Transverse colon (tissue), 4 donors: ENCODE measurements at places on chromosomes 5 and 9. TPM values are rescaled to one million over a fixed set of nuclear protein-coding genes. Genes with fewer than 3 reads are reported as not detected.

Gene LHX6
- 1.4 TPM for total RNA-seq

Gene FOXD1
- not detected for total RNA-seq

Gene ZNF622
- total RNA-seq: 48.3 TPM

Gene IFNA13
- total RNA-seq: not detected

- H3K4me1 ChIP-seq: no peaks in the 10 kb centered on the region
- no peak for DNase-seq
- peak overlapping the region; percentile 4 for H3K27ac ChIP-seq
- H3K36me3 ChIP-seq: no peaks in the 10 kb centered on the region
- H3K4me3 ChIP-seq: no peak overlapping the region
Measured at GRCh38 chr5:13567819-13568218, 376.7 kb downstream of the DNAH5 start.

DNA sequence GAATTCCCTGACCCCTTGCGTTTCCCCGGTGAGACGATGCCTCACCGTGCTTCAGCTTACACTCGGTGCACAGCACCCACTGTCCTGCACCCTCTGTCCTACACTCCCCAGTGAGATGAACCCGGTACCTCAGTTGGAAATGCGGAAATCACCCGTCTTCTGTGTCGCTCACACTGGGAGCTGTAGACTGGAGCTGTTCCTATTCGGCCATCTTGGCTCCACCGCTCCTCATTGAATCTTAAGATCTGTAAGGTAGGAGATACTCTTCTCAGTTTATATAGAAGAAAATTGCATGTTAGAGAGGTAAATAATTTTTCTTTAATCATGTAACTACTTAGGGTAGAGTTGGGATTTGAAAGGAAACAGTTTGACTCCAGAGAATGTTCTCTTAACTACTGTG, 62.2 kb downstream of the DMRTA1 start:
- H3K27me3 ChIP-seq: no peaks in the 10 kb centered on the region
- H3K4me1 ChIP-seq: no peaks in the 10 kb centered on the region
- no peaks in the 10 kb centered on the region for H3K36me3 ChIP-seq
- no peak overlapping the region for H3K27ac ChIP-seq

- no peak for DNase-seq
- no peak overlapping the region for H3K4me3 ChIP-seq
- H3K36me3 ChIP-seq: no peaks in the 10 kb centered on the region
Measured at GRCh38 chr5:72511774-72512592, 4.8 kb upstream of the ZNF366 start.

DNA sequence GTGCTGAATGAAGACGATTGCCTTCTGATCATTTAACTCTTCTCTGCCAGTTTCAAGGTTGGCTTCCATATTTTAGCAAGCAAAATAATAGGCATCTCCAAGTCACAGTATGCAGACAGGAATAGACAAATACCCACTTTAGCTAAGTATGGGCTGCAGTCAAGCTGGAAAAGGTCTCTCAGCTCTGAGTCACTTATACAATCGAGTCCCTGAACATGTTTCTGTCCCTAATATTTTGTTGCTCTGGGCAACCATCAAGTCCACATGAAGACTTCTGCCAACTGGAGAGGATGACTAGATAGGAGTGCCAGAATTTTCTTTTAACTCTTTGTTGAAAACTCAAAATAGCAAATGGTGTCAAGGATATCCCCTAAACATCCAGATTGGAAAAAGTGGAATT, 575.3 kb downstream of the RAB3C start:
- no peaks in the 10 kb centered on the region for H3K27me3 ChIP-seq
- no peak overlapping the region for H3K27ac ChIP-seq
- H3K4me1 ChIP-seq: no peaks in the 10 kb centered on the region
- H3K4me3 ChIP-seq: no peak overlapping the region

GRCh38 chr5:176750144-176750543, 60.2 kb upstream of the UNC5A start:
- H3K27me3 ChIP-seq: peaks cover 56% of the 10 kb centered on the region
- H3K4me3 ChIP-seq: no peak overlapping the region
- DNase-seq: no peak
- H3K4me1 ChIP-seq: no peaks in the 10 kb centered on the region
- no peak overlapping the region for H3K27ac ChIP-seq
- no peaks in the 10 kb centered on the region for H3K36me3 ChIP-seq

GRCh38 chr9:133737071-133737773, 930 bp downstream of the SARDH start:
- DNase-seq: no peak
- no peak overlapping the region for H3K27ac ChIP-seq
- H3K27me3 ChIP-seq: no peaks in the 10 kb centered on the region
- peaks cover 7% of the 10 kb centered on the region for H3K4me1 ChIP-seq
- no peaks in the 10 kb centered on the region for H3K36me3 ChIP-seq
